GM12864 (cell line): ENCODE measurements at places on chromosomes 16 and 17.

DNA sequence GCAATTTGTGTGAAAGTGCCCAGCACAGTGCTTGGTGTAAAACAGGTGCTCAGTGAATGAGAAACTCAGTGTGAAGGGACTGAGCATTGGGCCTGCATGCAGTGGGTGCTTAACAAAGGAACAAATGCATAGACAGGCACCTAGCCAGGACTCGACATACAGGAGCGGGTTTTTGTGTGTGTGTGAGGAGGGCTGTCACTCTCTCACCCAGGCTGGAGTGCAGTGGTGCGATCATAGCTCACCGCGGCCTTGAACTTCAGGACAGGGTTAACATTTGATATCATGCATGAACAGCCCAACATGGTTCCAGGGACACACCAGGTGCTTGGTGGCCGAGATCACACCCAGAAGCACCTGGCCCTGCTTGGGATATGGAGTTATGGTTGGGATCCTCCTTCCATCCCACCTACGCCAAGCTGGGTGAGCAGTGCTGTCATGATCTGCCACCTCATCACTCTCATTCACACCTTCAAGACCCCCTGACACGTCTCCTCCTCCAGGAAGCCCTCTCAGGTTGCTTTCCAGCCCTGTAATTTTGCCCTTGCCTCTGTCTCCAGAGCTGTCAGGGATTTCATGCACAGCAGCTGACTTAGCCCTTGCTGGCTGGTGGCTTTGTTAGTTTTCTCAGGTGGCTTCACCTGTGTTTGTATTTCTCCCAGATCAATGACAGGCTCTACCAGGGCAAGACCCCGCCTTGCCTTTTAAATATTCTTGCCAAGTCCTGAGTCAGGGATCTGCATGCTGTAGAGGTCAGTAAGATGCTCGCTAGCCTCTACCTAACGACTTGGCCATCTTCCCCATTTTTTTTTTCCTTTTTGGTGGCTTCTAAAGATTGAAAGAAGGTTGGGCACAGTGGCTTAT is 66.4 kb downstream of the OR1D5 start:
- no peak for DNase-seq

GRCh38 chr16:56320056-56320455 is 105.3 kb downstream of the AMFR start:
- no peak for DNase-seq

DNA sequence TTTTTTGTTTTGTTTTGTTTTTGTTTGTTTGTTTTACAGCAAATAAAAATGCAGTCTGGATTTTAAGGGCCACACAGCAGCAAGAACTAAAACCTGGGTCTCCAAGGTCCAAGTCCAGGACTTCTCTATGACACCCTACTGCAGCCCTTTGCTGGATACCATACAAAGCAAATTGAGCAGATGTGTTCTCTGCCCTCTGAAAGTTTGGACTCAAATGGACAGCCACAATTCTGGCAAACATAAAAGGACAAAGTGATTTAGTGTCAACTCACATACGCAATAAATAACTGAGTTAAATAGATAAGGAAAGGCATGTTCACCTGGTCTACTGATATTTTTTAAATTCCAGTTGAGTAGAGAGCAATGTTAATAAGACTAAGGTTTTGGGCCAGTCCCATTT is 7.7 kb upstream of the ZNF652 start:
- DNase-seq: no peak

DNA sequence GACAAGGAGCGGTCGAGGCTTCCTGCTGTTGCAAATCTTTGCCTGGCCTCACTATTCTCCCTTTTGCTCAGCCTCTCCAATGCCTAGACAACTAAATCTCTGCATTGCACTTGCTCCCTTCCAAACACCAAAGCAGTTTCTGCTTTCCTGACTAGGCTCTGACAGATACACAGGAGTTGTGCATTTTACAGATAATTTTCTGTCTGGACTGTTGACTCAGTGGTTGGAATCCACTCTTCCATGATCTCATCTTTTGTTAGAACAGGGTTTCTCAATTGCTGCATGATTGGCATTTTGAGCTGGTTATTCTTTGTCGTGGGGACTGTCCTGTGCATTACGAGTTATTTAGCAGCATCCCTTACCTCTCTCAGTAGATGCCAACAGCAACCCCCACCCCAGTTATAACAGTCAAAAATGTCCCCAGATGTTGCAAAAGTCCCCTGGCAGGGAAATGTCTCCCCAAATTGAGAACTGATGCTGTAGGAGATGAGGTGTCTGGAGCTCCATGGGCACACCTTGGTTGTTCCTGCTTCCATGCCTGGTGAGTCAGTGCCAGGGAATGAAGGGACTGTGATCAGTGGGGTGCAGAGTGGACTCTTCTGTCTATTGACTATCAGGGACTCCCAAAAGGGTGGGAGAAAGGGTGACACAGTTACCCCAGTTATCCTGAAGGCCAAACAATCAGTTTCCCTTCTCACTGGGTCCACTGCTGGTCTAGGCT is 557.4 kb upstream of the PSMD7 start:
- DNase-seq: no peak

DNA sequence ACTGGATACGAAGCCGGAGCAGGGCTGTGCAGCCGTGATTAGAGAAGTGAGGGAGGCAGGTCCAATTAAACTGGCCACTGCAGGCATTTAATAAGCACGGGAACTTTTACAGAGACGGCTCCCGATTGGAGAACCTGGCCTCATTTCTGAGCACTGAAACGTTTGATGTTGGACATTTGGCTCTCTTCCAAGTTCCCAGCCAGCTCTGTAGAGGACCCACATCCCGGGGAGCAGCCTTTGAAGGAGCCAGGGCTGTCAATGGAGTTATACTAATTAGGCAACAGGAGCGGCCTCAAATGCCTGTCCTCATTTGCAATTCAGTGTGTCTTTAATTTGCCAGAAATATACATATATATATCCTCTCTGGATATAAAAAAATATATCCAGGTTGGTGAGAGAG is 499.4 kb upstream of the C16orf82 start:
- no peak for DNase-seq

DNA sequence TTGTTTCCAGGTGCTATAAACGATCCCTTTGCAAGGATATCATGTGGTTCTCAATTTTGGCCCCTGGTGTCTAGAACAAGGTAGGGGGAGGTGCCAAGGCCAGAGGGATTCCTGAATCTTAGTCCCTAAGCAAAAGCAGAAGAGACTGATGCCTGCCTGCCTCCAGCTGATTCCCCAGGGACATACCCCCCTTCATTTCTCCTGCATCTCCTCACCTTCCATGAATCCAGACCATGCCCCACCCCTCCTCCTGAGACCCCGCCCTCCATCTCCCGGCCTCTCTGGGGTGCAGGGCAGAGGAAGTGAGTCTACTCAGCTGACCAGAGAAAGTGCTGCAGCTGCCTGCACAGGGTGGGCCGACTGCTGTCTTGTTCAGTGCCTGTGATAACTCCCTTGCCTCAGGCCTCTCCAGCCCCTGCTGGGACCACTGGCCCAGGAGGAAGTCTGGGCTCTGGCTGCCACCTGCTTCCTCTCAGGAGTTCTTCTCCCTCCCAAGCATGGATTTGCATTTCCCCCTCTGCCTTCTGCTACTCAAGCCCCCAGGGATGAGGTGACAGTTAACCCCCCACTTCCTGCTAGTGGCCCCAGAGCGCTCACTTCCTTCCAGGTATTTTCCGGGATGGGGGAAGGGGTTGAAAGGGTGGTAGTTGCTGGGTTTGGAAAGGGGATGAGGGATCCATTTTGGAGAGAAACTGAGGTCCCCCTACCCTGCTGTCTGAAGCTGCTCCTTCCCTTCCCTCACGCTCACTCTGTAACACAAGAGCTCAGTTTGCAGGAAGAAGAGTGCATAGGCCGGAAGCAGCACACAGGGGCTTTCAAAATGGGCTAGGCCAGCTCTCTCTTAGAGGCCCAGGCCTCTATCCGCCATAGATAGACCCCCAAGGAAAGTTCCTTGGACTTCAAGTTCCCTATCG is 10.5 kb upstream of the TSPOAP1 start:
- peak; percentile 82 for DNase-seq

DNA sequence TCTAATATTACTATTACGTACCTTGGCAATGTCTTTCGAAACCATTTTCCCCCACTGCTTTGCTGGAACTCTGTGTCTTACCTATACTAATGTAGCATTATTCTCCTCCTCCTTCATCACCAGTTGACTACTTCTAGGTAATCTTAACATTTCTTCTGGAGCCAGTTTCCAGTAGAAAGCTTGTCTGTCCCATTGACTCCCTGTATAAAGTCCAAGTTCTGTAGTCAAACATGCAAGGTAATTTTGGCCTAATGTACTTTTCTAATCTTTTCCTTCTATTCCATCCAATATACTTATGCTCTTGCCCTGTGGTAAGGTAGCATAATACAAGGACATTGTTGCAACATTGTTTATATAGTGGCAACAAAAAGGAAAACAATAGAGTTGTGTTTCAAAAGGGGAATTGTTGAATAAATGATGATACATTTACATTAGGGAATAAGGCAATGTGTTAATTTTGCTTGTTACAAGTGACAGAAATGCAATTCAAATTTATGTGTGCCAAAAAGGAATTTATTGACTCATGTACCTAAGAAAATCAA is 27.9 kb downstream of the OMG start:
- no peak for DNase-seq

- no peak for DNase-seq
Measured at GRCh38 chr17:9943343-9943742, 38.3 kb upstream of the RCVRN start.

- no peak for DNase-seq
Measured at GRCh38 chr17:19346351-19347255, 15.9 kb downstream of the B9D1 start.

DNA sequence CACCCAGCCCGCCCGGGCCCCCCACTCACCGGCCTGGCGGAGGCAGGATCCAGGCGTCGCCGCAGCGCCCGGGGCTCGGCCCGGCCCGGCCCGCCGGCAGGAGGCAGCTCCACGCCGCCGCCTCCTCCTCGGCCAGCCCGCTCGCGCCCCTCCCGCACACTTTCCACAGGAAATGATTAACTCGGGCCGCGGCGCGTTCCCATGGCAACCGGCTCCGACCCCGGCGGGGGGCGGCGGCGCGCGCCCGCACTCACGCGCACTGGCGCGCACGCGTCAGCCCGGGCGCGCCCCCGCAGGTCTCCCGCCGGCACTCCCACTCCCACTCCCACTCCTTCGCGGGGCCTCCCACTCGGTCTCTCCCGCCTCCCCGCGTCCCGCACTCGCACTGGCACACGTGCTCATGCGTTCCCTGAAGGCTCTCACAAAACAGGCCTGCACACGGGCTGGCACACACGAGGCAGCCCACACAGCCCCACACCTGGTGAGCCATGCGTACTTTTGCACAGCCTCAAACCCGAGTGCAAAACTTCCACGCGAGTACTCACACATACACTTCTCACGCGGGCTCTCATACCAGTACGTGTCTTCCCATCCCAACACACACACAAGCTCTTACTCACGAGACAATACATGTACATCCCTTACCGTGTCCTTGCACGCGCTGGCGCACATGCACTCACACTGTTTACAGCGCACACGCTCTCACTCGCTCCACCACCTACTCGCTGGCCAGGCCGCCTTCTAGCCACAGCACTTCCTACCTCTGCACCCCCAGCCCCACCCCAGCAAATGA is at the start of gene KIFC3:
TSS of gene KIFC3 (minus strand) at position 151 of the 793 bp plus-strand sequence. CDS start 4,248 bp downstream, outside the sequence.
- DNase-seq: no peak

GRCh38 chr16:58847902-58848661 is 114.0 kb upstream of the GOT2 start:
- no peak for DNase-seq
